Stimulated activated CD4-positive, alpha-beta T cell treated with anti-CD3 and anti-CD28 coated beads, Interleukin-1b, Interleukin-23, amount 100 ng/mL, for 24 hours (primary cell): ENCODE measurements at places on chromosomes 1 and 21.

GRCh38 chr1:178916448-178917174 lies 45.7 kb upstream of the ANGPTL1 start:
- DNase-seq, result no peak

GRCh38 chr1:14947421-14947820 lies 206.1 kb upstream of the TMEM51 start:
- no peak for DNase-seq

GRCh38 chr1:215375381-215375780 lies 191.7 kb upstream of the KCTD3 start:
- DNase-seq, result no peak

DNA sequence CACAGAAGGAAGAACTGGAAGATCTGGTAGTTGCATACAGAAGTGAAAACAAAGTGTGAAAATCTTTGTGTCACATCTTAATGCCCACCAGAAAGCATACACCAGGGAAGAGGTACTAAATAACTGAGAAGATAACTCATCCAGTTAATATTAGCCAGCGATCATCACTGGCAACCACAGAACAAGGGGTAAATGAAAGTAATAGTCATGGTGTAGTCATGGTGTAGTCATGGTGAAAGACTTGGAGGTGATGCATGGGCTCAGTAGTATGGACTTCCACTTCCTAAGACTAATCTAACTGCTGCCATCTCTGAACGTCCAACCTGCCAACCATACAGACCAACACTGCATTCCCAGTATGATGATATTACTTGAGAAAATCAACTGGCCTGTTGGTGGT lies 481.2 kb upstream of the NR5A2 start:
- DNase-seq, result no peak

DNA sequence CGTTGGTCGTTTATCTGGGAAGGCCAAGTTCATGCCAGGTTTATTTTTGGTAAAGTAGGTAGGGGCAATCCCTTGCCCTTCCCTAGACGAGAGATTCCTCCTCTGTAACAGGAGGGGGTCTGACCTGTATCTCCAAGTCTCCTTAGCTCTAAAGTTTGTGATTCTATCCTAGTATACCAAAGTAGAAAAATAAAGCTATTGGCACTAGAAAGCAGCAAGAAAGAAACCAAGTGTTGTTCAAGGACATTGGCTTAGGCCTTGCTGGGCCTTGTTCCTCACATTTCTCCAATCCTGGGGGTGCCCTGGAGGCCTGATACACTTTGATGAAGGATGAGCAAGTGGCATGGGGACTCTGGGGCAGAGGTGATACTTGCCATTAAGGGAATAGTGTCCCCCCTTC lies 814 bp downstream of the MTARC2 start:
- DNase-seq, result no peak

DNA sequence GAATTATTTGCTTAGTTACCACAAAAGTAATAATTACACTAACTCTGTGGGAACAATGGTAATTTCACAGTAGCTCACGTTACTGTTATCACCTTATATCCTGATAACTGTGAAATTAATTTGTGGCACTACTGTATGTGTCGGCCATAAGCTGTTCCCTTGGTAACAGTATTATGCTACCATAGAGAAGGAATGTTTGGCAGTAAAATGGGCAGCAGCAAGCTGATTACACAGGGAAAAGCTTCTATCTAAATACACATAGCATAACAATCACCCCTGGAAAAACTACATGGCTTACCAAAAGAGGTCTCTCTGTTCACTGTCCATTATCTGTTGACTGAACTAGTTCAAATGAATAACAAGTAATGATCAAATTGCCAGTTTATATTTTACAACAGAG lies 124.1 kb downstream of the DPYD start:
- DNase-seq, result no peak

GRCh38 chr1:170765712-170766330 lies 101.9 kb downstream of the PRRX1 start:
- no peak for DNase-seq

- DNase-seq, result no peak
Measured at GRCh38 chr1:182826892-182827291, 12.3 kb upstream of the DHX9 start.

GRCh38 chr1:227887697-227888403 lies 59.9 kb downstream of the WNT9A start:
- no peak for DNase-seq

- DNase-seq, result no peak
Measured at GRCh38 chr1:55579332-55580001, 364.3 kb upstream of the USP24 start.

GRCh38 chr1:116276532-116276931 lies 96.5 kb upstream of the ATP1A1 start:
- no peak for DNase-seq

DNA sequence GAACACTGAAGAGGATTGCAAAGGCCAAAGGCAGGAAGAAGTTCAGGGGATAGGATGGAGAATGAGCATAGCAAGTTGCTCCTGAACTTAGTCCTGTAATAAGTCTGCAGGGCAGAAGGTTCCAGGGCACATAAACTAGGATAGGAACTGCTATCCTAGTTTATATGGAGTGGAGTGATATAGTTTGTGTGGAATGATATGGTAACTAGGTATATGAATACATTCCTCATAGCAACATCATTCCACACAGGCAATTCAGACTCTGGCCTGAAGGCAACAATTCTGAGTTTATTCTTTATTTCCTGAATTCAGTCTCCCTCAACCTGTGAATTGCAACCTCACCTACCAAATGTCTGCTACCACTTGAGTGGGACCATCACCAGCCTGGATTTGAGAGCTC lies 154.9 kb upstream of the GREM2 start:
- no peak for DNase-seq
